Activated CD4-positive, CD25-positive, alpha-beta regulatory T cell (primary cell): ENCODE measurements at places on chromosomes 12 and 14.
A peak's percentile ranks its signal among the peaks of the same experiment; 100 is the strongest.

DNA sequence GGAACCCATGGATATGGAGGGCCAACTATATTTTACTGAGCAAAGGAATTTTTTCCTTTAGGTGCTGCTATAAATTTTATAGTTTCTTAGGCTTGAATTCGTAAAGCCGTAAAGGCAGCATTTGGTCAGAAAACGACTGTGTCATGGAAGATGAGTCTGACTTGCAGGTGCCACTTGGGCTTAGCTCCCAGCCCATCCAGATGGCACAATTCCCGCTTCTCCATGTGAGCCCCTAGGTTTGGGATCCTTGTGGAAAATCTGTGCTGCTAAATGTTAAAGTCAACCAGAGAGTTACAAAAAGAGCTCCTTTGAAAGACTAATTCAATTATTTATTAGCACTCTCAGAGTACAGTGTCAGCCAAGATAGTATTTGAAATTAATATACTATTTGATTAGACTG, 120.1 kb upstream of the NPAS3 start:
- no peak for DNase-seq

DNA sequence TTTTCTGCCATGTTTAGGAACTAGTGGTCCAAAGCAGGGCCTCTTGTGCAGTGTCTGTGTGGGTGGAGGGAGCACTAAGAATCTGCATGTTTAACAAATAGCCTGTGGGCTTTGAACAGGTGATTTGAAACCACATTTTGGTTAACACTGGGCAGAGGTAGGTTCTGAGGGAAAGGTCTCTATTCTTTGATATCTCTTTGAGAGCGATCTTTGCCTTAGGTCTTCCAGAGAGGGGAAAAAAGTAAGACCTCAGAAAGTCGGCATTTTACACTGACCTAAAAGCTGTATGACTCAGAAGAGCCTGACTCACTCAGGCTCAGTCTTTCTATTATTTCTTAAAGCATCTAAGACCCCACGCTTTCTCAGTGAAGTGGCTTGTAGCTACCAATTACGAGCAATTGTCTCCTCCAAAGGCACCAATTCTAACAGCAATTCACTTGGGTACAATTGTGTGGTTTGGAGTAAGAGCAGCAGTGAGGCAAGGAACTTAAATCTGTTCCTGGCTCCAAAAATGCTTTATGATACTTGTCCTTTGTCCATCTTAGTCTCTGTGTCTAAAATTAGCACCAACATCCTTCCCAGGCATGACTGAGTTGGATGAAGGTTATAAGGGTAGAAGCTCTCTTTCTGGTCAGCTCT, 8.8 kb downstream of the EIF2B2 start:
- DNase-seq: no peak

DNA sequence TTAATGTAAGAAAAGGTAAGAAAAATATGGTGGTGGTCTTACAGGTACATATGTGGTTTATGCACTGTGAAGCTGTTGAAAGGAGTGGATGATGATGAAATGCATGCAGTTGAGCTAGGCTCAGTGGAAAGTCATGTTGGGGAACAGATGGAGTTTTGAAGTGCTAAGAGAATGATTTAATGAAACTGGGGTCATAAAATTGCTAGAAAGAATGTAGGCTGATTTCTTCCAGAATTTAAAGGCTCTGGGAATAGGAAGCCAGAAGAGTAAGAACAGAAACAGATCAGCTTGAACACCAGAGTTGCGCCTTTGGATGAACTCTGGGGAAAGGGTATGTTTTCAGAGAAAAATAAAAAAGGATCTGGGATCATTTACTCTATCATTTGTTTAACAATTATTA, 146.5 kb downstream of the MON2 start:
- DNase-seq: no peak

GRCh38 chr12:8556531-8557097, 15.9 kb upstream of the CLEC4E start:
- DNase-seq: no peak

DNA sequence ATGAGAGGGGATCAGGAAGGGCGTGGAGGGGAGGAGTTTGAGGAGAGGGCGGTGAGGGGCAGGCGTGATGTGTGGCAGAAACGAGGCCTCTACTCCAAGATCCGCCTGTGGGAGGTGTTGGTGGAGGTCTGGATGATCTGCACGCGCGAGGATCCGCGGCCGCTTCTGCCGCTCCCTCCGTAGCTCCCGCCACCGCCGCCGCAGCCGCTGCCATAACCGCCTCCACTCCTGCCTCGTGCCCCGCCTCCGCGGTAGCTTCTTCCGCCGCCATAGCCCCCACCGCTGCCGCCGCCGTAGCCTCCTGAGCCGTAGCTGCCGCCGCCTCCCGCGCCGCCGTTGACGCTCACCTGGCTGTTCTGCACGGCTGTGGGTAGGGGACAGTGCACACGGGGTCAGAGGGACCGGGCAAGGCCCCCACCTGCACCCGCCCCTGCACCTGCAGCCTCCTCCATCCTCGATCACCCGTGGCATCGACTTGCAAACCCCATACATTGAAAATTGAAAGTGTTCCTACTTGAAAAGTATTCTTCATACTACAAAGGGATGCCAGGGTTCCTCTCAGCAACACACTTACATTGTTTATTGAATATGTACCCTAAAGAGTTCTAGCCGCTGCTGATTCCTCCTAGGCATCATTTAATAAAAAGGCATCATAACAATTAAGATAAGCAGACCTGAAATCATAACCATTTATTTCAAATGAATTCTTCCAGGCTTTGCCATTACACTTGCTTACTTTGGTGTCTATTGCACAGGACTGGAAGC, 11.1 kb upstream of the KRT1 start:
- DNase-seq: peak; percentile 38

DNA sequence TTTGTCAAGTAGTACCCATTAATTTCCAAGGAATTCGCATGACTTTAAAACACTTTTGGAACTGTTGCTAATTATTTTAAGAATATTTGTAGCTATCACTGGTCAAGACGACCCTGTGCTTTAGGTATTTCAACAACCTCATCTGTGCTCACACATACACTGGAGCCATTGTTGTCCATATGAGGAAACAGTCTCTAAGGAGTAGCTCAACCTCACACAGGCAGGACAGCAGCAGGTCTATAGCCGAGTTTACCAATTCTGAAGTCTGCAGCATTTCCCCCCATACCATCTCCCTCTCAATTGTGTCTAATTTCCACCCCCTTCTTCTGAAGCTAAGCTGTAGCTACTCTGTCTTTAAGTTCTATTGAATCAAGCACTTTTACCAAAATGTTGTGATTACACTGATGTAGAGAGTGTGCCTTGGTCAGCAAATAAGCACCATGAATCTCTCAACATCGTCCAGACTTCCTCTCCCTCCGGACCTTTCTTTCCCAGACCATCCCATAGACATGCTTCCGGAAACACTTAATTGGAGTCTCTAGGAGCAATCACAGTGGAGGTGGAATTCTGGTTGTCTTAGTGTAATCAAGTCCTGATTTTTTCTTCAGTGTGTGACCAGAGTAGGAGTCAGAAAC, 48.5 kb upstream of the NUAK1 start:
- no peak for DNase-seq

GRCh38 chr12:116700066-116700465, 37.8 kb downstream of the SPRING1 start:
- DNase-seq: no peak

- DNase-seq: no peak
Observed at GRCh38 chr14:20632448-20632830, 9.1 kb downstream of the OR6S1 start.

- no peak for DNase-seq
Observed at GRCh38 chr12:53591301-53592206, 34.6 kb downstream of the ATF7 start.

DNA sequence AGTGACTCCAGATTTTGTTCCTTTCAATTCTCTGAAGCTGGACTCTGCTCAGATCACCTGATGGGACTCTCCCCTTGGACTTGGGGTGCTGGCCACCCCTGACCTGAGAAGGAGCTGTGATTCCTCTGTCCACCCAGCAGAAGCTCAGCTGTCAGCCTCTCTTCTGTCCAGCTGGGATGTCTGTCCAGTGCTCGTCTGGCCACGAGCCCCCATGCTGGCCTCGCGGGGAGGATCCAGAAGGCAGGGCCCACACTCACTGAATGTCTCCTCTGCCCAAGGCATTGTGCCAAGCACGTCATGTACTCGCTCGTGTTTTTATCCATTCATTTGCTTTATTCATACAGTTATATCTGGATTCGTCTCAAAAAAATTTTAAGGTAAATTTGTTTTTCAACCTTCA, 14.2 kb upstream of the SLC24A4 start:
- DNase-seq: no peak

DNA sequence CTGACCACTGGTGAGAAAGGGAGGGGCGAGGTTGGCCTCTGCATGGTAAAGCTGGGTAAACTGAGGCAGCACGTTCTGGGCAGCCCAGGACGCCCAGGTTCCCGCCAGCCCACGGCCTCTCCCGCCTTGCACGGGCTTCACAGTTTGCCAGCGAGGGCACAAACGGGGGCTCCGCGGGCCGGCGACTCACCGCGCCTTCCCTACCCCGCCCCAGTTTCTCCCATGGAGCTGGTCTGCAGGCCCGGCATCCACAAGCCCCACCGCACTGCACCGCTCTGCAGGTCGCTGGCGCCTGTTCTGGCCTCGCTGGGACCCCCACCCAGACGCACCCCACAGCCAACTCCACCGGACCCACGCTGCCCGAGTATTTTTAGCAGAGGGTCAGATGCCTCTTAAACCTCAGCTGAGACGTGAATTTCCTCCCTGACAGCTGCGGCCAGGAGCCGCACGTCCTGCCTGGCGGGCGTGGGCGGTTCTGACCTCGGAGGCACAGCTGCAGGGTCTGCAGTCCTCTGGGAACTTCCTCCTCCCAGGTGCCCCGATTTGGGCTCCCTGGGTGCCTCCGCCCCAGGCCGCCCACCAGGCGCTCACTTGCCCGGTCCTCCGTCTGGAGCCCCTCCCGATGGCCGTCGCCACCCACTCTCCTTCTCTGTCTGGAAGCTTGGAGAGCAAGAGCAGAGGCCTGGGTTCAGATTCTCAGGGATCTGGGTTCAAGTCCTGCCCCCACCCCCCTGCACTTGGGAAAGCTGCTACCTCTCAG, 29.5 kb upstream of the INF2 start:
- DNase-seq: no peak

- no peak for DNase-seq
Observed at GRCh38 chr12:107291018-107291417, 197.7 kb upstream of the CRY1 start.

DNA sequence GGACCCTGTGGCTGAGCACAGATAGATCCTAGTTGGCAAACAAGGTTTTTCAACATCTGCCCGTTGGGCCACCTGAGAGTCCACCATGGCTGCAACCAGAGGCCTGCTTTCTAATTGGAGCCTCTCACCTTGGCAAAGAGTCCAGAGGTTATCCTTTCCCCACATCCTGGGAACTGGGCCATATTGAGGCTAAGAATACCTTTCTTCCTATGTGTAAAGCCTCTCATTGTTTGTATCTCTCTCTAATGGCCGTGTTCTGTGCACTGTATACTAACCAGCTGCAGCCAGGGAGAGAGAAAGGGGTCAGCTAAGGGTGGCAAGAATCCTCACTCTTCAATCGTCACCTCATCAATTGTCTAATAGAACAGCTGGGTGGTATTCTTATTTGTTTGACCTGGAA, 79.1 kb upstream of the ST8SIA1 start:
- no peak for DNase-seq

DNA sequence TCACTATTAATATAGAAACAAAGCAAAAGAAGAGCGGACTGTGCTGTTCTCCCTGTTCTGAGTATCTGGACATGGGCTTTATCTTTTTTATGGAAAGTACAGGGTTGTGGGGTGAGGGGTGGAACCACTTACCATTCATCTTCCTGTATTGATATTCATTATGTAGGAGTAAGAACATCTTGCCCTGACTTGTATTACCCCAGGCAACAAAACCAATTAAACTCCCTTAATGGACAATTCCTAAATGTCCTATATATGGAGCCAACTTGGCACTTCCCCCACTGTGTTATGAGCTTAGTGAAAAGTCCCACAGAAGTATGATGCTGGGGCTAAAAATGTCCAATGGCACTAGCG, 139.9 kb upstream of the KRR1 start:
- no peak for DNase-seq

- no peak for DNase-seq
Observed at GRCh38 chr12:105674871-105675699, 344.6 kb downstream of the C12orf75 start.

GRCh38 chr12:50894241-50894640, 51.5 kb downstream of the TMPRSS12 start:
- DNase-seq: no peak

GRCh38 chr12:96416033-96416799, 16.0 kb upstream of the CDK17 start:
- DNase-seq: no peak

- no peak for DNase-seq
Observed at GRCh38 chr14:102811971-102812370, 34.7 kb downstream of the TRAF3 start.

DNA sequence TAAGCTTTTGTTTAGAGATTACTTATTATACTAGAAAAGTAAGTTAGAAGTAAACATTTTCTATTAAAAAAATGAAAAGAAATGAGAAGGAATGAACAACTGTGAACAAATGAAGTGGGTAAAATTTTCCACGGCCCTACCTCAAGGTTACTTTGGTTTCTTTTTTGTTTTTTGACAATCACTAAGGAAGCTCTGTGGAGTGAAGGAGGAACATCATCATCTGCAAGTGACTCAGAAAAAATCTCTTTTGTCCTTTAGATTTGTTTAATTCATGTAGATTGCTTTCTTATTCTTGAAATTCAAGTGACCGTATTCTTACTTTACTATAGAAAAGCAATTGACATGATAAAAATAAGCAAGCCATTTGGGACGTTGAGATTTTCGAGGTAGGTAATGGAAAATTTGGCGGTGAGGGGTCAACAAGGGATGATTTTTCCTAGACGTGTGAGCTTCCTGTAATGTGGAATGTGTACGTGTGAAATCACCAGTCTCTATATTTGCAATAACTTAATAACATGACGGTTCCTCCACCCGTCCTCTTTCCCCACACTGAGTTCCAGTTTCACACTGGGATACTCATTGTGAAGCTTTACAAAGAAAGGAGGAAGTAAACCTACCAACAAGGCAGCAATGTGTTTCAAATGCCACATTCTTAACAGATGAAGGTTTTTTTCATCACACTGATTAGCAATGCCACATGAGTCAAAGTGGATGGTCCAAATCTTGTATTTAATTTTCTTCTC, 62.3 kb upstream of the EGLN3 start:
- no peak for DNase-seq

DNA sequence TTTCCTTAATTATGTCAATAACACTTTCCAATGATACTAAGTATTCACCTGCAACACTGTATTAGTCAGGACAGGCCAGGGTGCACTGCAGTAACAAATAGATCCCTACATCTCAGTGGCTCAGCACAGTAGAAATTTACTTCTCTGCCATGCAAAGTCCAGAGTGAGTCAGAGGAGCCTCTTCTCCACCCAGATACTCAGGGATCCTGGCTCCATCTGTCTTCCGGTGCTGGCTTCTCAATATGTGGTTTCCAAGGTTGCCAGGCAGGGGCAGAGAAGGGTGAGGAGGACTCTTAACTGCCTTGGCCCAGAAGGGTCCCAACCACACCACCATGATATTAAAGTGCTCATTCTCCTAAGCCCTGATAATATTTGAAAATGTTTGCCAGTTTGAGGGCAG, 47.8 kb downstream of the ADGRD1 start:
- no peak for DNase-seq

GRCh38 chr14:37452323-37452722, 142.7 kb downstream of the FOXA1 start:
- no peak for DNase-seq
